ENCODE measurements at places on chromosomes 12 and 14.
A peak's percentile ranks its signal among the peaks of the same experiment; 100 is the strongest.

- DNase-seq, result no peak
Observed at GRCh38 chr14:51596488-51597117, 55.1 kb upstream of the FRMD6 start.

DNA sequence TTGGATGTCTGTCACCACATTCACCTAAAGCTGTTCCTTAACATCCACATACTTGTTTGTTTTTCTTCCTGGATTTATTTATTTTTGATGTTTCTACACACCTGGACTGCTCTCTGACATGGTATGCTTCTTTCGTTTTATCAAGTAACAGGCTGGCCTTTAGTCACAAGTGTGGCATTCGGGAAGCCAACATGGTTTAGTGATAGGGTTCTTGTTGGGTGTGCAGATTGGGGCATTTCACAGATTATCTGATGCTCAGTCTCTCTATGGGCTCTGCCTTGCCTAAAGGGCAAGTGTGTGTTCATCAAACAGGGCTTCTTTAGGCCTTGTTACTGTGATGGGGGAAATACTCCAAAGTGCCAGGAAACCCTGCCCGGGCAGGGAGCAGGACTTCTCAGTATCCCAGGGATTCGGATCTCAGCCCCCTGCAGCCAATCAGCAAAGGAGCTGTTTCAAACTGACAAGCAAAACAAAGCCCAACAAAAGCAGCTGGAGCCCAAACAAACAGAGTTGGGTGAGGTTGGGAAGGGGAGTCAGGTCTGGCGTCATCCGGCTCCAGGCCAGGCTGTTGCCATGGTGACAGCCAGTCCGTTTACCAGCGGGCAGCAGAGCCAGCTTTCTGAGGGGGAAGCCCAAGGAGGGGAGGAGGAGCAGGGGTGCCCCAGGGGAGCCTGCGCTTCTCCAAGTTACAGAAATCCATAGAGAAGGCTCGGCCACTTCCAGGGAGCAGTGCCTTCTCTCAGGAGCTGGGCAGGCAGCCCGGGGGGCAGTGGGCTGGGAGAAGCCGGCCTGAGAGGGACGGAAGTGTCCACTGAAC, 31.9 kb downstream of the FOS start:
- DNase-seq, result no peak

GRCh38 chr12:108888031-108888430, 8.1 kb downstream of the DAO start:
- no peak for DNase-seq

DNA sequence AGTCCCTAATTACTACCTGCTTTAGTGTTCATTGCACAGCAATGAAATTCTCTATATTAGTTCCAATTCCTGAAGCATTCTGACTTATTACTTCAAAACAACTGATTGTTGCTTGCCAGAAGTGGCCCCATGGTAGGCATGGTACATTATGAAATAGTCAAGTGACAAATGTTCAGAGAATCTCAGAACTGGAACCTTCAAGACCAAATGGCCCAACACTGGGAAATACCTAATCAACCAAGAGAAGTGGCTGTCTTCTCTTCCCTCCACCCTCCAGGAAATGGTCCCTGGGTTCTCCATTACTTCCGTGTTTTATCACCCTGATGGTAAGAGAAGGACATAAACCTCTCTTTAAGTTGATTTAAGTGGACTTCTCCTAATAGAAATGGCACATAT, 49.9 kb downstream of the ITPR2 start:
- DNase-seq, result no peak

GRCh38 chr14:90454041-90455000, 57.5 kb downstream of the CALM1 start:
- no peak for DNase-seq

DNA sequence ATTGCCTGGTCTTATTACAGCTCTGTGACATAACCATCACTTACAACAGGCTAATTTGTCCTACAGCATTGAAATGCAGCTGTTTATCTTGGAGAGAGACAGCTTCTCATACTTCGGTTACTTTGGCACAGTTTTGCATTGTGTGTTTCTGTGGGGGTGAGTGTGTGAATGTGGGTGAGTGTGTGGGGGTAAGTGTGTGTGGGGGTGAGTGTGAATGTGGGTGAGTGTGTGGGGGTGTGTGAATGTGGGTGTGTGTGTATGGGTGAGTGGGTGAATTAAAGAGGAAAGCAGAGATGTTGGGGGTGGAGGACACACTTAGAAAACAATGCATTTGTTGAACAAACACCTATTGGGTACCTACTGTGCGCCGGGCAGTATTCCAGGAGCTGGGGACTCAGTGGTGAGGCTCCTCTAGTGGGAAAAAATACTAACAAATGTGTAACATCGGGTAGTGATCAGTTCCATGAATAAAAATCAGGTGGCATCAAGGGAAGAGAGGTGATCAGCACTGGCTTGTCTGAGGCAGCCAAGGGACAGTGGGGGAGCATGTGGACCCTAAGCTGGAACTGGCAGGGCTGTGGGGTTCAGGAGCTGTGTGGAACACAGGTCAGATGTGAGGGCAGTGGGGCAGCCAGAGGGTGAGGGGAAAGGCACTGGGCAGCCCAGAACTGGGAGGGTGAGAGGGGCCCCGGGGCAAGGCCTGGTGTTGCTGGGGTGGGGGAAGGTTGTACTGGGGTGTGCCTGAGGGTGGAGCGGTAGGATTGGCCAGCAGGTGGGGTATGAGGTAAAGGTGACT, 44.1 kb upstream of the AMN start:
- DNase-seq, result peak; percentile 35

All from B cell (primary cell).